NCI-H1048 (cell line): ENCODE measurements at places on chromosomes 16 and 17.

DNA sequence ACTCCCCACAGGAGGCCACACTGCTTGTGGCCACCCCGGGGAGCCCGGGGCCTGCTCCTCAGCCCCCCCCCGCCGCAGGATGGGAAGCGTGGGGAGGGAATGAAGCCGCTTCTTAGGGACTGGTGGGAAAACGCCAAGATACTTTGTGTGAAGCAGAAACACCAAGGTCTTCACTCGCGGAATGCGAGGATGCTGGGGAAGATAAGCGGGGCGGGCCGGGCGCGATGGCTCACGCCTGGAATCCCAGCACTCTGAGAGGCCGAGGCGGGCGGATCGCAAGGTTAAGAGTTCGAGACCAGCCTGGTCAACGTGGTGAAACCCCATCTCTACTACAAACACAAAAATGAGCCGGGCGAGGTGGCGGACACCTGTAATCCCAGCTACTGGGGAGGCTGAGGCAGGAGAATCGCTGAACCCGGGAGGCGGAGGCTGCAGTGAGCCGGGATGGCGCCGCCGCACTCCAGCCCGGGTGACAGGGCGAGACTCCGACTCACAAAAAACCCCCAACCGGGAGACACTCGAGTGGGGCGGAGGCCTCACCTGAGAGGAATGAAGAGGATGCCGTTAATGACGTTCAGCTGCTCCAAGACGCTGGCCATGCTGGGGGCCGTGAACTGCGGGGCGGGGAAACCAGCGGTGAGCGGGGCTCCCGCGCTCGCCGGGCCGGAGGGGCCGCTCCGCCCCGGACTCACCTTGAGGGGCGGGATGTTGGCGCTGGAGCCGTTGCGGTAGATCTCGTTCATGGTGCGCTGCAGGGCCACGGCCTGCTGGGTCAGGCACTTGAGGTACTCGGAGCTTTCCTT, 20.3 kb downstream of the CLUH start:
- no peak for DNase-seq

DNA sequence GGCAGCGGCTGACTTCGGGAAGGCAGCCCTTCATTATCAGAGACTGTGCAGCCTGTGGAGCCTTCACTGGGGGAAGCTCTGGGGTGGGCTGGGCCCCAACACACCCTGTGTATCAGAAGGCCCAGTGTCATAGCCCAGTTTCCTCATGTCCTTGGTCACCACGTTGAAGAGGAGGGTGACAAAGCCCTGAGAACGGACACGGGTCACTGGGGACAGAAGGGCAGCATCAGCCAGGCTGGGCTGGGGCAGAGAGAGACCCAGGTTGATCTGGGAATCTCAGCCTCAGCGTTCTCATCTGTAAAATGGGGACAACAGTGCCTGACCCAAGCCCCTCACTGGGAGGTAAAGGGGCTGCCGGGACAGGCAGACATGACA, 19.3 kb downstream of the B9D1 start:
- DNase-seq = no peak

- no peak for DNase-seq
Measured at GRCh38 chr17:40909755-40910154, 24.7 kb upstream of the KRT20 start.

DNA sequence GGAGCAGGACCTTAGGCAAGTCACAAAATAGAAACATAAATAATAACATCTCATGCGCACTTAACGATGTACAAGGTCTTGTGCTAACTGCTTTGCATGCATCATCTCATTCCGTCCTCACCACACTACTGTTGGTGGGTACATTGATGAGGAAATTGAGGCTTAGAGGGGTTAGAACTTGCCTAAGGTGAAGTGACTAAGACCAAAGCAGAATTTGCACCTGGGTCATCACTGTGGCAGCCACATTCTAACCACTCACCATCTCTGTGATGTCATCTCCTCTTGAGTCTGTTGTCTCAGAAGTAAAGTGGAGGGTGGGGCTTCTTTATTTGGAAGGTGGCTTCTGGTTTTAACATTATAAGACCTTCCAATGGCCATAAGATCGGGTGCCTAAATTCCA, 20.4 kb upstream of the TRIM25 start:
- no peak for DNase-seq

DNA sequence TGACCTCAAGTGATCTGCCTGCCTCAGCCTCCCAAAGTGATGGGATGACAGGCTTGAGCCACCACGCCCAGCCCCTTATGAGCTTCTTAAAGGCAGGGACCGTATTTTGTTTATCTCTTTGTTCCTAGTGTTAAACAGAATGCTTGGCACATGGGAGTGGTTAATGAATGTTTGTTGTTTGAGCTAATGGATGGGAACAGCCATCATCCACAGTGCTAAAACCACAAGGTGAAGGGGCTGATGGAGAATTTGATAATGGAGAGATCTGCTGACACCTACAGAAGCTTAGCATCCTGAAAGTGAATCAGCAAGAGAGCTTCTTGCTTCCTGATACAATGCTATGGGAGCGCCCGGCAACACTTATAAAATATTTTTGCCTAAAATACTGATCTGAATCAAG, 8.6 kb upstream of the CDH1 start:
- no peak for DNase-seq

DNA sequence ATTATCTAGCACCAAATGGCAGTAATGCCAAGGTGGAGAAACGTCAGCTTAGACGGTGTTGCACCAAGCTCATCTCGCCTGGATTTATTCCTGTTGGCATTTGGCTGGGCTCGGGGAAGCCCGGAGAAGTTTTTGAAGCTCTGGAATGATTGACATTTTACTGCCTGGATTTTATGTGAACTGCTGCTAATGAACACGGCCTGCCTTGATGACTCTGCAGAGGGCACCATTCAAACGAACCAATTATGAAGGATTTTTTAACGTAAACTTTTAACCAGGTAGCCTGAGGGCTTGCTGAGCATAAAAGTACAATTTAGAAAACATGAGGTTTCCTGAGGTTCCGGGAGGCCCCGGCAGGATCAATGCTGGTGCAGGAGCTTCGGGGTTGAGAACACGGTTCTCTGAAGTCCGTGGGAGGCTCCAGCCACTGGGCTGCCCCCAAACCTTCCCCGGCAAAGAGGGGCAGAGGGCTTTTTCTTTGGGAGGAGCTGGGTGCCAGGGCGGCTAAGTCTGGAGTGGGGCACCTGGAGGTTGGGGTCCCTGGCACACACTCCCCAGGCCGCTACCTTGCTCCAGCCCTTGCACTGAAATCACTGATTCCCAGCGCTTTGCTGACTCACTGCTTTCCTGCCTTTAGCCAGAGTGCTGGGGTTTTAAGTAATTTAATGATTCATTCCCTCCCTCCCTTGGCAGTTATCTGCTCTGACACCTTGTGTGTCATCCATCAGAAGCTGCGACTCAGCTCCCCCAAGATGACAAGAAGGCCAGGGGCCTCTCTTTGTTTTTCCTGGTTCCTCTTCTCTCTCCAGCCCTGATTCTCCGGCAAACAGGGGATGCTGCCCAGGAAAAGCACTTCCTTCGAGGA, 161.2 kb upstream of the IRX3 start:
- no peak for DNase-seq

DNA sequence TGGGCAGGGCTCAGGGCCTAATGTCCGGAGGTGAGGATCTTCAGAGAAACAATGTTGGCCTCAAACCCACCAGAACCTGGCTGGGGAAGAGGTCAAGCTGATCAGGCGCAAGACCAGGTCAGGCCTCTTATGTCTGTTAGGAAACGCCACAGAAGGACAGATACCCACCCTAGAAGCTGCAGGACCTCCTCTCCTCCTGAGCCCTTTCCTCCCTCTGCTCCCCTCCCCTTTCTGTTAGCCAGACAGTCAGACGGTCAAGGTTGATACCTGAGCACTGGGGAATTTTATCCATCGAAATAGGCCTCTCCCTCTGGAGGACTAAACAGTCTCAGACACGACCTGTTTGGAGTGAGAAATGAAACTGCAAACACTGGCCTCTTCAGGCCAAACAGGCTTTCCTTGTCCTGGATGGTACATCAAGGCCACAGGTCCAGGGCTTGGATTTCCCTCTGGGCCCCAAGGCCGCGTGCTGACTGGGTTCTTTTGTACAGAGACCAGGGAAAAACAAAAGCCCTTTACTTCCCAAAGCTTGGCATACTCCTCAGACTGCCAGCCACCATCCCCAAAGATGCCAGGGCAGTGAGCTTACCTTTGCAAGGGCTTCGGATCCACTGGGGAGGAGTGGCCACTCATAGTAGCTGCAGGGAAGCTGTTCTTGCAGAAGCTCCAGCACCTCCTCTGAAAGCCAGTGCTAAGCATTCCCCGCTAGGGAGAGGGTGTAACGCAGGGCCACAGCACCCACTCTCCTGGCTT, 135.8 kb downstream of the CCDC182 start:
- no peak for DNase-seq

- DNase-seq = no peak
Measured at GRCh38 chr16:7037495-7037894, 295.1 kb upstream of the RBFOX1 start.

- no peak for DNase-seq
Measured at GRCh38 chr16:30027588-30028437, 3.3 kb downstream of the TLCD3B start.

GRCh38 chr17:73616120-73616872, 27.9 kb downstream of the SDK2 start:
- DNase-seq = no peak

- no peak for DNase-seq
Measured at GRCh38 chr16:61366006-61366405, 670.2 kb downstream of the CDH8 start.

DNA sequence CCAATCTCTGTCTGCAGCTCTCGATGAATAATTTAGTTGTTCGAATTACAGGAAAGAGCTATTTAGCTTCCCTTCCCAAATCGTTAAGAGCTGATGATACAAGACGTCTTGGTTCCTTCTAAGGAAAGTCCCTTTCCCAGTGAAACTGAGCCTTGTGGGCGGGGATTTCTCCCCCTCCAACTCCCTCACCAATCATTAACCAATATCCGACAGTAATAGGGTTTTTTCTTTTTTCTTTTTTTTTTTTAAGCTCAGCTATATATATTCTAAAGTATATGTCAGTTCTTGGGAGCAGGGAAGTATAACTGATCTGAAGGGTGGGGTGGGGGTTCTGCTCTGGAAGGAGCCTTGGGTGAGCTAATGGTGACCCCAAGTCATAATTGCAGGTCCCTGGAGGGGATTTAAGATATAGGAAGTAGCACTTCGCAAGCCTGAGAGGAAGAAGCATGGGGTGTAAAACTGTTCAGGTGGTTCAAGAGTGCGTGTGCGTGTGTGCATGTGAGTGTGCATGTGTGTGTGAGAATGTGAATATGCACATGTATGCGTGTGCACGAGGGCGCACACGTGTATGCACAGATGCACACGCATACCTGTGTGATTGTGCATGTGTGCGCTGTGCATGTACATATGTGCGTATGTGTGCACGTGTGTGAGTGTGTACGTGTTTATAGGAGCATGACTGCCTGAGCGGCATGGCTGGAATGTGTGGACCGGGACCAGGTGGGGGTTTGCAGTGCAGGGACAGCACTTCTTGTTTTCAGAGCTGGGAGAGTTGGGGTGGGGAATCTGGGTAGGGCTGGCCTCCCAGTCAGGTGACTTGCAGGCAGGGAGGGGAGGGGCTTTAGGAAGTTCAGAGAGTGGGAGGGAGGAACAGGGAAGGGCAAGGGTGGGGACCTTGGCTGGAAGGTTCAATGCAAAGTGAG, 42.7 kb downstream of the SOCS3 start:
- DNase-seq = no peak

DNA sequence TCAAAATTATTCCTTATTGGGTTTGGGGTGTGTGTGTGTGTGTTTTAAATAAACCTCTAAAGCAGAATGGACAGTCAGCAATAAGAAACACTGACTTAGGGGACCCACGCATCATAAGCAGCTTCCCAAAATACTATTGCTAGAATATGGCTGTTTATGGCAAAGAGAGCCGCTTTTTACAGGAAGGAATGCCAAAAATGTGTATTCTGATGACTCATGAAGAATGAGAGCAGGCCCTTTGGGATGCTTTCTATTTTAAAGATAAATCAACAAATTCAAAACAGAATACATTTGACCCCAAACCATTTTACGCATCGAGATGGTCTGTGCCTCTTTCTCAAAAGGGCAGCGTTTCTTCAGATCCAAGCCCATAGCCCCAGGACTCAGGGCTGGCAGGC, 37.5 kb downstream of the ARHGAP17 start:
- no peak for DNase-seq

DNA sequence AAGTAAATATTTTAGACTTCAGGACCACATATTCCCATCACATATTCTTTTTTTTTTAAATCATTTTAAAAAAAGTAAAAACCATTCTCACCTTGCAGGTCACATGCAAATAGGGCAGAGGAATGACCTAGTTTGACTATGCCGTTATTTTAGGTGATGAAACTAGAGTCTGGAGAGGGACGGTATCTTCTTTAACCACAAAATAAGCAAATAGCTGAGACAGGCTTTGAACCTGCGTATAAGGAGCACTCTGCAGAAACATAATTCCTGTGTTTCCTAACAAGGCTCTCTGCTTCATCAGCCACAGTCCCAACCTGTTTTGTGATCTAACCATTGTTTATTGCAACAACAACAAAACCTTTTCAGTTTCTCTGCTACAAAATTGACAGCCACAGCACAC, 121.5 kb downstream of the PCTP start:
- DNase-seq = no peak

DNA sequence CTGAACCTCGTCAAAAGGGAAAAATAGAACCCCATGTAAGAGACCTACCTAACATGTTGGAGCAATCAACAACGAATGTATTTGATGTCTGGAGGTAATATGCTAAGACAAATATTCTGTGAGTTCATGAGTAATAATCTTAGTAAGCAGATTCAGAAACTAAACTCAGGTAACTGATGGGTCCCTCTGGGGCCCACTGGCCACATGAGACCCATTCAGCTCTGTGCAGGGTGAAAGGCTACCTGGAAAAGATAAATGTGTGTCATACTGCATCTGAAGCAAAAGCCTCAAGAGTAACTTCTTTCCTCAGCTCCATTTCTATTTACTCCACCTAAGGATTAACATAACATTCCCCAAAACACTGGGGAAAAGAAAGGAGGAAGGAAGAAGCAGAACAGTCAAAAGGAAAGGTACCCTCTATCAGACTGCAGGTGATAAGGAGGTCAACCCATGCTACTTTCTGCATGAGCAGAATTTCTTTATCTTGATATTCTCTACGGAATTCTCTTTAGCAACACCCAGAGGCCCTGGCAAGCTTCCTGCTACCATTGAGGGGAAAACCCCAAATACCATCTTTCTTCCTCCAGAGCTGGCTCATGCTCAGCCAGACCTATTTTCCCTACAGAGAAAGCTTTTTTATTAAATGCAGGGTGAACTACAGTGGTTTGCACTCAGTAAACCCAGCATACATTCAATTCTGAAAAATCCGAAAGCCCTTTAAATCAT, 37.7 kb upstream of the ABCA6 start:
- DNase-seq = no peak

DNA sequence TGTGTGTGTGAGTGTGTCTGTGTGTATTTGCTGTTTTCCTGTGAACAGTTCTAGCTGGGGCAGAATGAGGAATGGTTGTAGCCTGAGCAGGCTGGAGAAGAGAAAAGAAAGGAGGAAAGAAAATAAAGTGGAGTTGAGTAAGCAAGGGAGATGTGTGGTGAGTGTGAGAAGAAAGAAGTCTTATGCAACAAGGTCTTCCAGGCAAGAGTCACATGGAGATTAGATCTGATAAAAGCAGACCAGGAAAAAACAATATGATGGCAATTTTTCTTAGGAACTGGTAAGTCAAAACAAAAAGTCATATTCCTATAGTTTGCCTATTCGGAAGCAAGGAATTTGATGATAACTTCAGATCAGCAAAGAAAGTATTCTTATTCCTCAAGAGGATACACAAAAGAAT, 125.0 kb downstream of the HS3ST3A1 start:
- no peak for DNase-seq

- no peak for DNase-seq
Measured at GRCh38 chr17:39601758-39602532, 5.8 kb downstream of the NEUROD2 start.

- no peak for DNase-seq
Measured at GRCh38 chr16:78895681-78896080, 704.9 kb downstream of the MAF start.
